ENCODE measurements at places on chromosomes 11 and 22. TPM values are rescaled to one million over a fixed set of nuclear protein-coding genes. Genes with fewer than 3 reads are reported as not detected.

Gene CYTH4
- 12.0 TPM for total RNA-seq

Gene DESI1
- 5.7 TPM for total RNA-seq

Gene TEX12
- 1.0 TPM for total RNA-seq

Gene DDI1
- total RNA-seq, result not detected

Gene PKP3
- total RNA-seq, result 1.0 TPM

Gene EFCAB6
- 1.6 TPM for total RNA-seq

Gene OR8G1
- under 0.01 TPM for total RNA-seq

Gene CCDC81
- total RNA-seq, result 0.52 TPM

Measured in skeletal muscle tissue (tissue), 5 donors.